ENCODE measurements at places on chromosomes 5 and 9. TPM values are rescaled to one million over a fixed set of nuclear protein-coding genes. Genes with fewer than 3 reads are reported as not detected.

OGN gene
- total RNA-seq, result not detected

C6 gene
- total RNA-seq, result not detected

LVRN gene
- total RNA-seq, result not detected

CCDC171 gene
- 0.87 TPM for total RNA-seq

CTNND2 gene
- total RNA-seq, result not detected

PCDHGB7 gene
- total RNA-seq, result 1.7 TPM

ARHGEF39 gene
- 0.25 TPM for total RNA-seq

TEX48 gene
- total RNA-seq, result not detected

IFNA13 gene
- not detected for total RNA-seq

CEP78 gene
- total RNA-seq, result 16.7 TPM

ADRA1B gene
- total RNA-seq, result 5.4 TPM

PCDHGB3 gene
- 2.3 TPM for total RNA-seq

FGF1 gene
- 0.15 TPM for total RNA-seq

KIF4B gene
- 0.05 TPM for total RNA-seq

BTNL8 gene
- 0.35 TPM for total RNA-seq

PRRC1 gene
- 70.6 TPM for total RNA-seq

TMEM215 gene
- not detected for total RNA-seq

CSF1R gene
- not detected for total RNA-seq

HOMER1 gene
- total RNA-seq, result 26.2 TPM

STXBP1 gene
- 10.8 TPM for total RNA-seq

RFESD gene
- total RNA-seq, result 2.4 TPM

FBP1 gene
- total RNA-seq, result 2.3 TPM

LIFR gene
- 10.8 TPM for total RNA-seq

GCNT1 gene
- total RNA-seq, result 130 TPM

HK3 gene
- 0.17 TPM for total RNA-seq

SLC1A3 gene
- 0.87 TPM for total RNA-seq

SHISAL2B gene
- not detected for total RNA-seq

PRDM9 gene
- not detected for total RNA-seq

STC2 gene
- total RNA-seq, result 41.0 TPM

ZNF169 gene
- total RNA-seq, result 5.9 TPM

GPR150 gene
- total RNA-seq, result 0.69 TPM

ZDHHC12 gene
- 46.4 TPM for total RNA-seq

SMIM33 gene
- total RNA-seq, result not detected

CDKN2A gene
- total RNA-seq, result 25.0 TPM

MED7 gene
- total RNA-seq, result 20.8 TPM

ABCA1 gene
- total RNA-seq, result 48.2 TPM

INSL4 gene
- total RNA-seq, result not detected

ACSL6 gene
- total RNA-seq, result not detected

GARIN3 gene
- not detected for total RNA-seq

ARL14EPL gene
- not detected for total RNA-seq

SMIM32 gene
- not detected for total RNA-seq

PCDHB11 gene
- 0.17 TPM for total RNA-seq

RASEF gene
- total RNA-seq, result 18.2 TPM

STK32A gene
- total RNA-seq, result 3.0 TPM

GALT gene
- 30.2 TPM for total RNA-seq

C9orf50 gene
- not detected for total RNA-seq

STPG3 gene
- total RNA-seq, result not detected

TMEM174 gene
- total RNA-seq, result not detected

SPINK13 gene
- total RNA-seq, result 1.8 TPM

PCDHB4 gene
- total RNA-seq, result 0.35 TPM

LCN6 gene
- not detected for total RNA-seq

PCDHGA1 gene
- under 0.01 TPM for total RNA-seq

ABL1 gene
- 42.4 TPM for total RNA-seq

WNT8A gene
- not detected for total RNA-seq

CA9 gene
- total RNA-seq, result 6.9 TPM

PRKAA1 gene
- total RNA-seq, result 110 TPM

SLC45A2 gene
- not detected for total RNA-seq

GABRP gene
- 0.35 TPM for total RNA-seq
